G401 (cell line): ENCODE measurements at places on chromosomes 16 and 17. TPM values are rescaled to one million over a fixed set of nuclear protein-coding genes. Genes with fewer than 3 reads are reported as not detected.

The LHX1 gene
- 3.7 and 8.7 TPM in 2 replicates for total RNA-seq

The KIF19 gene
- total RNA-seq, result not detected in 2 replicates

The PYY gene
- not detected in 2 replicates for total RNA-seq

The TSPOAP1 gene
- total RNA-seq, result not detected in 2 replicates

The CLEC19A gene
- not detected in 2 replicates for total RNA-seq

The MEFV gene
- not detected in 2 replicates for total RNA-seq

The KRT14 gene
- total RNA-seq, result not detected in 2 replicates

The ETV4 gene
- 30.9 and 31.5 TPM in 2 replicates for total RNA-seq

DNA sequence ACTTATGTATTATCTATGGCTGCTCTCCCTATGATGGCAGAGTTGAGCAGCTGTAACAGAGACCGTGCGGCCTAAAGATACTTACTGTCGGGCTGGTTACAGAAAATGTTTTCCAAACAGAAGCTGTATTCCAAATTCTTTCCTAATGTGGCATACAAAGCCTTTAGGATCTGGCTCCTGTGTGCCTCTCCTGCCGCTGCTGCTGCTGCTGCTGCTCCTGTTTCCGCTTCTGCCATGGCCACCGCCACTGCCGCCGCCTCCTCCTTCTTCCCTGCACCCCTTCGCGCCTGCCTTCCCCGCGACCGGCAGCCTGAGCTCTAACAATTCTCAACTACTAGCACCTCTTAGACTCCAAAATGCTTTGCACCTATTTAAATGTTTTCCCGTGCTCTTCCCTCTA, 263.9 kb upstream of the TBX2 start:
- DNase-seq, result no peak

DNA sequence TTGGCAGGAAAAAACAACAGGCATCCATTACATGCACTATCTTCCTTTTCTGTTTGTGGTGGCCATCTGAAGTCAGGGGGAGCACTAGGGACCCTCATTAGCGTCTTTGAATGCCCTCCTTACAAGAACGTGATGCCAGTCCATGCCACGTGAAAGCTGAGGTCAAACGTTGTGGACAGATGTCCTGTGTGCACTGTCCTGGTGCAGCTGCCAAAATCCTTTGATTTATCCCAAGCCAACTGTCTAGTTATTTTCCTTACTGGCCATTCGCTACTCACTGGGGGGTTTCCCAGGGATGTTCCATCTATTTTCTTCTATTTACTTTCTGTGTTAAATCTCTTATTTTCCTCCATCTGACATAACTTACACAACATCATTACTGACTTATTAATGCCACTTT, 135.7 kb downstream of the ABCA8 start:
- DNase-seq, result no peak

GRCh38 chr17:48066192-48066591, 18.0 kb downstream of the NFE2L1 start:
- no peak for DNase-seq

- peak; percentile 22 for DNase-seq
Measured at GRCh38 chr17:56913353-56913866, 439 bp downstream of the TRIM25 start.

GRCh38 chr17:4573669-4574068, 10.7 kb upstream of the SMTNL2 start:
- DNase-seq, result no peak

DNA sequence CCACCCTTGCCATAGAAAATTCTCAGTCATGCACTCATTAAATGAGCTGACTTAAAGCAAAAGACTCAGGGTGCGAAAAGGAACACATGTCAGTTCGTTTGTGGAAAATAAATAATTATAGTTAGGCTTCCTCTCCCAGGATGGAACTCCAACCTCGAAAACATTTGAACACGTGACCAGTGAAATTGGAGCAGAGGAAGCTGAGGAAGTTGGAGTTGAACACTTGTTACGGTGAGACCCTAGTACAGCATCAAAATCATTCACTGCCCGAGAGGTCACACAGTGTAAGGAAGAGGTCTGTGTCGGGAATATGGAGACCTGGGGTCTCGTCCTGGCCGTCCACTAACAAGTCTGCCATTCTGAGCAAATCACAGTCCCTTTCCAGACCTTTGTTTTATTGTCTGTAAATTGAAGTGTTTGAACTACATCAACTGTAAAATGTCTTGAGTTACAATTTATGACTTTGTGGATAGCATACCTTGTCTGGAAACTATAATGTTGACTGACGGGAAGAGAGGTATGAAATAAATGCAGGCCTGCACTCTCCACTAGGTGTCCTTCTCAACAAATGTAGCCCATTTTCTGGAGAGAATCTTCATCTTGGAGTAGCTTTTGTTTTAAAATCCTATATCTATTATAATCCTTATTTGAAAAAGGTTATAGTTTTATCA, 7.7 kb downstream of the PSMD7 start:
- no peak for DNase-seq

DNA sequence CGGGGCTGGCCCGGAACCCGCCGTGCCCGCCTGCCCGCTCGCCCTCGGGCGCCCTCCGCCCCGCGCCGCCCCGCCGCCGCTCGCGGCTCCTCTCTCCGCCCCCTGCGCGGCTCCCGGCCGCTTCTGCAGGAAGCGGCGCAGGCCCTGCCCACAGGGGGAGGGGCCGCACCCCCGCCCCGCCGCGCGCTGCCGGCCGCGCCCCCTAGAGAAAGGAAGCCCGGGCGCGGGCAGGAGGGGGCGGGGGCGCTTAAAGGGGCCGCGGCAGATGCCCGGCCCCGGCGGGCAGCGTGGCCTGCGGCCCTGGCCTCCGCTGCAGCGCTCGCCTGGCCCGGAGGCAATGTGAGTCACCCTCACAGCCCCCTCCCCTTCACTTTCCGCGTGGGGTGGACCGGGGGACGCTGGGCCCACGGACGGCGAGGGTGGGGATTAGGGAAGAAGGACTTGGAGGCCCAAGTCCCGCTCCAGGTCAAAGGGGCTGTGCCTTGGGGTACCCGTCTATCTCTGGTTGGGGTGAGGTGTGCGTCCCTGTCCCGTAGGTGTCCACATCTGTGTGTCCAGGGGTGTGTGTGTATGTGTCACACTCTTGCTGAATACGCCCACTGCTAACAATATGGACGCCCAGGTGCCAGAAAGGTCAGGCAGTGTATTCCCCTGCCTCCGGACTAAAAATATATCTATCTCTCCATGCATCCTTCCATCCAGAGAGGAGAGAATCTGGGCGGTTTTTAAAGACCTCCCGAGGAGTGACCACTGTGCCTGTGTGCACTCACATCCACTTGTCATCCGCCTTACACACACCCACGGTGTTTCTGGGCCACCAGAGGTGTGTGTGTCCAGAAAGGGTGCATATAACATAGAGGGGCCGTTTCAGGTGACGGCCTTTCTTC, at the start of gene GIT1:
Gene GIT1, minus strand, starts transcription at position 125 of the 887 bp plus-strand sequence. CDS start 270 bp downstream, outside the sequence.
- DNase-seq, result peak; percentile 88

- no peak for DNase-seq
Measured at GRCh38 chr17:39919087-39919683, 750 bp upstream of the GSDMB start.

DNA sequence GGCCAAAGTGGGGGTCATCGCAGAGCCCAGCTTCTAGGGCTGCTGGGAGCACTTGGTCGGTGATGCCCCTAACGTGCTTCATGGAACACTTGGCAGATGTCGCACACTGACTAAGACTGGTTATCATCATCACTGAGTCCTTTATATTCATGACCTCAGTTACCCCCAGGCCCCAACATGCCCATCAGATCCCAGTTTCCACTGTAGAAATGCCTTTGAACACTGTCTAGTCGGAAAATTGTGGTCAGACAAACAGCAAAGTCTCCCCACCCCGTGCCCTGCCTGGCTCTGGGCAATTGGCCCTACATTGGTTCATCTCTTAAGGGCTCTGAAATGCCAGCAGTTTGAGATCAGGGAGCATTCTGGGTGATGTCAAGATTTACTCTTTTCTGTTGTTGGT, 51.3 kb downstream of the NKD1 start:
- DNase-seq, result no peak

DNA sequence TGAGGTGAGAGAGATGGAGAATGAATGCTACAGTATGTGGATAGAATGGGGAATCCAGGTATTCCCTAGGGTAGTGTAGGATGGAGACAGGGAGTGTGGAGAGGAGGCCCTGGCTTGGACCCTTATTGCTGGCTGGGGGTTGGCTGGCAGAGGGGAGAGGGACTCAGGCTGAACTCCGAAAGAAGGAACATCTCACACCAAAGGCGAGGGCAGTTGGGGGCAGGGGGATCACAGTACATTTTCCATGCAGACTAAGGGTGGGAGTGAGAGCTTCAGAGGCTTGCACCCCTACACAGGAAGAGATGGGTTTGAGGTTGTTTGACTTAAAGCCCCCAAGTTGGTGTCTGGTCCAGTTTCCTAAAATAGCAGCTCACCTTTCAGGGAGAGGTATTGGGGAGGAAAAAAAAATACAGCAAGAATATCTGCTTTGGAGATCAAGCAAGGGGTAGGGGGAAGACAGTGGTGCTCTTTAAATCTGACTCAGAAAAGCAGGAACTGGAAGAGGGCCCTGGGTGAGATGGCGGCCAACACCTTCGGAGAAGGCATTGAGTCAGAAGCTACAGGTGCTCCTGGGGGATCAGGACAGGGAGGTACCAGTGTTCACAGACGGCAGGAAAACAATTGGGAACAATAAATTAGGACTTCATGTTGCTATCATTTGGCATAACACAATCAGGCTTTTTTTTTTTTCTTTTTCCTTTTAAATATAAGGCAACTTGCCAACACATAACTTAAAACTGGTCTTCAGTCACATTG, 12.4 kb downstream of the TRAF4 start:
- DNase-seq, result no peak

DNA sequence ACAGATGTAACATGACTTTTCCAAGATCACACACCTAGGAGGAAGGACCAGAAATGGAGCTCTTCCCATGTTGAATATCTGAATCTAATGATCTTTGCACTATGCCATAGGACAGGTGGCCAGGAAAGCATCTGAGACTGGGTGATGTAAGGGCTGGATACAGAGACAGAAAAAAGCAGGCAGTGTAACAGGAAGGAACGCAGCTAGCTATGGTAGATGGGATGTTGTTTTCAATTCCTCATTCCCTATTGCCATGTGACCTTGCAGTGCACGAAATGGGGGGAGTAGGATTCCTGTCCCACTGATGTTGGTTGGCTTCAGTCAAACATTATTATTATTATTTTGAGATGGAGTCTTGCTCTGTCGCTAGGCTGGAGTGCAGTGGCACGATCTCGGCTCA, 3.7 kb upstream of the NPIPB15 start:
- no peak for DNase-seq

GRCh38 chr17:57876866-57877237, 27.0 kb upstream of the MRPS23 start:
- DNase-seq, result no peak

GRCh38 chr16:58026139-58026704, 668 bp downstream of the MMP15 start:
- DNase-seq, result no peak

- DNase-seq, result no peak
Measured at GRCh38 chr17:44088254-44088653, 17.7 kb downstream of the G6PC3 start.

DNA sequence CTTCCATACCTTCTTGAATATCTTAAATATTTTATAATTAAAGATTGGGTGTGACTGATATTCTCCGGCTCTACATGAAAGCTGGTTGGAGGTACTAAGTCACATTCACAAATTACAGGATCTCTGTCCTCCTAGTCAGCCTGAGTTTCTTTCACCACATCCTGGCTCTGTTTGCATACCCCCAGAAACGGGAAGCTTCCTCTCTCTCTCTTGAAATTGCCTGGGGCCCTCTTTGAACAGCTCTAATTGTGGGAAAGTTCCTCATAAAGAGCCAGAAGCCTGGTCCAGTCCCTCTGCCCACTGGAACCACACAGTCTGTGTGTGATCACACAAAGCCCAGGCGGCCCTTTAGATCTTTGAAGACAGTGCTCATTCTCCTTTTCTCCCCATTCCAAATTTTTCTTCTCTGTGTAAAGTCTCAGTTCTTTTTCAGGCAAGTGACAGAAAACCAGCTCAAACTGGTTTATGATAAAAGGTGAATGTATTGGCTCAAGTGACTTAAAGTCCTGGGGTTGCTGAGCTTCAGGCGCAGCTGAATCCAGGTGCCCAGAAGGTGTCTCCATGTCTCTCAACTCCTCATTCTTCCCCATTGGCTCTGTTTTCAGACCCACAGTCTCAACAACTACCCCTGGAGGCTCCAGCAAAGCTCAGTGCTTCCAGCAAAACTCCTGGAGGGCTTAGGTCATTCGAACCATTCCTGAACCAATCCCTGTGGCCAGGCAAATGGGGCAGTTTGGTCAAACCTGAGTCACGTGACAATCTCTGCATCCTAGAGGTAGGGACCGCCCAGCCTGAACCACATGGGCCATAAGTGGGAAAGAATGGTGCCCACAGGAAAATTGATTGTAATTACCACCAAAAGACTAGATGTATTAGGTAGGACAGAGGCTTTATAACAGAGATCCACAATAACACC, 8.5 kb upstream of the RAI1 start:
- DNase-seq, result no peak

DNA sequence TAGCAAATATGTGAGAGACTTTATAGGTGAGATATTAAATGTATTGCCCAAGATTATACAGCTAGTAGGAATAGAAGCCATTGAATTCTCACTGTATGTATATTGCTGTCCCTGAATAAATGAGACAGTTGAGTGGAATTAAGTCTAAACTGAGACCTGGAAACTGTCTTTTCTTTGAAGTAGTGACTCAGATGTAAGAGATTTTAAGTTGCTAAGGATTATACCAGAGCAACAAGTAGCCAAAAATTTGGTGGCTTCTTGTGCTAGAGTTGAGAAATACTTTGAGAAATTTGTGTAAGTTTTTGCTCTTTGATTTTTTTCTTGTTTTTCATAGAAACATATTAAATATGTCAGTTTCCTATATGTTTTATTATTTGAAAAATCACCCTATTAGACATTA, 58.7 kb downstream of the TANC2 start:
- no peak for DNase-seq

DNA sequence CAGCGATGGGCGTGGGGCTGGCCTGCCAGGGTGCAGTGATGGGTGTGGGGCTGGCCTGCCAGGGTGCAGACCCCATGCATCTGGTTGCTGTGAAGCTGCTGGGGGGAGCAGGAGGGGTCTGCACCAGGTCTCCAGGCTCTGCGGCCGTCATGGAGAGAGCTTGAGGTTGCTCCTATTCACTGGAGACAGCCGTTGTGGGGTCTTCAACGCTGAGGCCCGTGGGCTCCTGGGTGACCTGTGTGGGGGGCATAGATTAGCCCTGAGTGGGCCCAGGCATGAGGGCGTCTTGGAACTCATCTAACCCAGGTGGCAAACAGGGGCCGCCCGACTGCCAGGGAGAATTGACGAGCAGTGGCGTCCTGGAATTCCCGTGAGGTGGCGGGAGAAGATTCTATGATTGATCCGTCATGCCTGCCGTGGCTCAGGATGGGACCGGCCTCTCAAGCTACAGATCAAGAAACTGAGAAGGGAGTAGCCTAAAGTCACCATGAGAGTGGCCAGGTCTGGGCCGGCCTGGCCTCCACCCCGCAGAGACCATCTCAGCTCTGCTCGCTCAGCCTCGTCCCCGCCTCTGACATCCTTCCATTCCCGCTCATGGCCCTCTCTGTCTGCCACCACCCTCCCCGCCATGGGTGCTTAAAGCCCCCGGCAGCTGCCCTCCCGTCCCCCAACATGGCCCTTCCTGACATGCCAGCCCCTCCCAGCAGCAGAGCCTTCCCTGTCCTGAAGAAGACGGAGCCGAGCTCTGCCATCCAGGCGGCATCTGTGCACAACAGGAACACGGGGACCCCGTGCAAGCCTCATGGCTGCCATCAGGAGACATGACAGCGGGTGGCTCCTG, 50.7 kb upstream of the ACSF3 start:
- DNase-seq, result no peak
